ENCODE measurements at places on chromosomes 4 and X.

DNA sequence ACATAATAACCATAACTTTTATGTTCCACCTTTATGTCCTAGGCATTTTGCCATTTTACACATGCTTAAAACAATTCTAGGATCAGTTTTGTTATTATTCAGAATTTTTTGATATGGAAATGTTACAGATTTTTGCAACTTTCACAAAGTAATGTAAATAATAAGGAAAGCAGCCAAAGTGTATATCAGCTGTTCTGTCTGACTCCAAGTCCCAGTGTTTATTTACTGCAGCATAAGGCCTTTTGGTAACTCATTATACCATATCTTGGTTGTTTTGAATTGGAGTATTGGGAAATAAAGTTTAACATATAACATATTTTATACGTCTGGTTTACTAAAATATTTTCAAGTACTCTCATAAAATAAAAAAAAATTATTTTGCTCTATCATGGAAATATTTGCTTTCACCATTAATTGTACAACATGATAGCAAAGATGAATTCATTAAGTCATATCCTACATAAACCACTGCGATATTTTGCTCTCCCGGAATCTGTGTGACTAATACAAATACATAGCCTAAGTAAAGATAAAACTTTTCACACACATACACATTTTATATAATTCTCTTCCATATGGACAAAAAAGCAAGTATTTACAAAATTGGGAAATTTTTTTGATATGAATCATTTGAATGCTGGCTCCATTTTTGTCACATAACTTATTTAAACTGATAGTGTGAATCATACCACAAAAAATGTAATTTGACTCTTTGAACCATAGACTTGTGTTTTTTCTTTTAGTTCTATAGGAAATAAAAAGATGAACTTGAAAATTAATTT, 399.0 kb downstream of the PABPC4L start:
- H3K27ac ChIP-seq: no peak overlapping the region
- H3K27me3 ChIP-seq: no peaks in the 10 kb centered on the region
- no peak for DNase-seq
- H3K4me3 ChIP-seq: no peak overlapping the region

GRCh38 chr4:75989846-75990528, 758 bp downstream of the SDAD1 start:
- H3K27ac ChIP-seq: peak overlapping the region; percentile 73
- H3K27me3 ChIP-seq: no peaks in the 10 kb centered on the region
- H3K4me1 ChIP-seq: no peaks in the 10 kb centered on the region

DNA sequence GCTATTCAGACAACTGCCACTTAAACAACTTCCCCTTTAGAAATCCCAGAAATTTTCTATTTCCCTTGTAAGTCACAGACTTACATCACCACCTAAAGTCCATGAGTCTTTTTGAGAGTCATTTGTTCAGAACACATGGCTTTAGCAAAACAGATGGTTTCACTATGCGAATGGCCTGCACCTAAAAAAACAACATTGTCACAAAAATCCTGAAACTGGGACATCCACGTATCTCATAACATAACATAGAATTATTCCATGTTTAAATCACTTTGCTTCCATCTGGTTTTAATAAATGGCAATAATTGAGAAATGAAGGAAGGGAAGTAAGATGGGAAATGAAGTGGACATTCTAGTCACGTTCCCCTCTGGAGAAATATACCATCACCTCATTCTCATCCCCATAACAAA, 155.3 kb upstream of the EDNRA start:
- DNase-seq: no peak
- H3K4me3 ChIP-seq: no peak overlapping the region
- no peaks in the 10 kb centered on the region for H3K36me3 ChIP-seq
- no peaks in the 10 kb centered on the region for H3K27me3 ChIP-seq
- no peaks in the 10 kb centered on the region for H3K4me1 ChIP-seq

DNA sequence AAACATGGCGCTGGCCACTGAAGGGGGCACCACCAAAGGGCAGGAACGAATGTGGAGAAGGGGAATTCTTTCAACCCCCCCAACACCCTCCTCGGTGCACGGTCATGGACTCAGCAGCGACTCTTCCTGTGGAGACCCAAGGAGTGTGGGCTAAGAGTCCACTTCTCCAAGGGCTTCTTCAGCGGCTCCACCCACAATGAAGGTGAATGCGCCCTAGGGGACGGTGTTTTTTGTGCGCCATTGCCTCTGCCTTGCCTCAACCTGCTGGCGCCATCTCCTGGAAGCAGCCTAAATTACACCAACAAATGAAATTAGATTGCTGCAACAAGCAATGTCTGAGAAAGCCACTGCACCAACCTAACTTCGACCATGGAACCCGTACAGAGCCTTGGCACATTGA, 169.2 kb upstream of the MAGEB18 start:
- H3K36me3 ChIP-seq: no peaks in the 10 kb centered on the region
- no peak overlapping the region for H3K4me3 ChIP-seq
- H3K4me1 ChIP-seq: no peaks in the 10 kb centered on the region
- no peak overlapping the region for H3K27ac ChIP-seq
- no peak for DNase-seq

DNA sequence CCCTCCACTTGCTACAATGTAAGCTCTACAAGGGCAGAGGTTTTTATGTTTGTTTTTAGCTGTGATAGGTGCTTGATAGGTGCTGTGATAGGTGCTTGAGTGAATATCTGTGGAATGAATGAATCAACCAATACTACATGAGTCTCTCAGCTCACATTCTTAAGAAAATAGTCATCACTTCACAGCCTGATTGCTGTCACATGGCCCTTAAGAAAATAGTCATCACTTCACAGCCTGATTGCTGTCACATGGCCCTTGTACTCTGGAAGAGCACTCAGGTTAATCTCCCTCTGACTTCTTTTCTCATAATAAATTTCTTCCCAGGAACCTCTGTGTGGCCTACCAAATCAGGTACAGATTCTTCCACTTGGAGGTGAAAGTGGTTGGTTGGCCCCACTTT, 335.2 kb downstream of the TENM3 start:
- DNase-seq: no peak
- no peaks in the 10 kb centered on the region for H3K36me3 ChIP-seq
- H3K4me1 ChIP-seq: no peaks in the 10 kb centered on the region
- H3K4me3 ChIP-seq: no peak overlapping the region
- no peak overlapping the region for H3K27ac ChIP-seq
